GM04503 (cell line): ENCODE measurements at places on chromosomes 2 and 18.

GRCh38 chr2:12716032-12716281, 779 bp upstream of the TRIB2 start:
- no peak for DNase-seq

GRCh38 chr2:108924580-108925251, 64.3 kb downstream of the EDAR start:
- no peak for DNase-seq

GRCh38 chr2:63755216-63755615, 86.5 kb upstream of the UGP2 start:
- no peak for DNase-seq

DNA sequence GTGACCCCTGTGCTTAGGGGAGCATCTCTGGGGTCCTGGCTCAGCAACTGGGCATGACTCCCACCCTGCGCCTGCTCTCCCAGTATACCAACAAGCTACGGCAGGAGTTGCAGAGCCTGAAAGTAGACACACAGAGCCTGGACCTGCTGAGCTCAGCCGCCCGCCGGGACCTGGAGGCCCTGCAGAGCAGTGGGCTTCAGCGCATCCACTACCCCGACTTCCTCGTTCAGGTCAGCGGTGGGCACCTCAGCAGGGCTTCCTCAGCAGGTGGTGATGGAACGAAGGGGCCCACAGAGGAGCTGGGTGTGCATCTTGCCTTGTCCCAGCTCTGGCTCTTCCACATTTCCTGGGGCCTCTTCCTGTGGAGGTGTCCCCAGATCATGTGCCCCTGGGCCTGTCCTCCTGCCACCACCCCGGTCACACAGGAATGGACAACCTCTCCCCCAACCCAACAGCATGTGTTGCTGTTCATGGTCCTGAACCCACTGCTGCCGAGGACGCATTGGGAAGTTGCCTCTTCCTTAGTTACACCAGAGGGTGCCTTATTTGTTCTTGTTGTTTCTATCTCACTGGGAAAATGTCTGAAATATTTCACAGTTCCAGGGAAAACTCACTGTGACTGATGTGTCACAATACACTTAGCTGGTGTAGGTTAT, 10.8 kb downstream of the PROM2 start:
- DNase-seq, result no peak

GRCh38 chr2:182444806-182445205, 18.0 kb upstream of the PDE1A start:
- no peak for DNase-seq
